ENCODE measurements at places on chromosomes 2 and 18.
A peak's percentile ranks its signal among the peaks of the same experiment; 100 is the strongest.

GRCh38 chr2:170396799-170397459, 219.0 kb downstream of the MYO3B start:
- DNase-seq = no peak

DNA sequence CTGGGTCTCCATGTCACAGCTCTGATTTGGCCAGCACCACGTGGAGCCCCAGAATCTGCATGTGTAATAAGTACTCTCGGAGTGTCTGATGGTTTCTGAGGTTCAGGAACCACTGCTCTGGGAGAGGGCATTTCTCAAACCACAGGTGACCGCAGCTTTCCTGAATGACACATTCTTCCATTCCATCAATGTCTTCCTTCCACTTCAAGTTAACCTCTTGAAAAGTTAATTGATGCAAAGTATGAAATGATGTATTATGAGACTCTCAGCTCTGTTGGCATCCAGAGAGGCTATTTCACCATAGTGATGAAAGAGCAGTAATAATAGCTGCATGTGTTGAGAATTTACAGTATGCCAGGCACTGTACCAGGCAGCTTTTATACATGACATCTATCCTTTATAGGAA, 61.3 kb upstream of the CRIM1 start:
- DNase-seq = peak; percentile 92

GRCh38 chr2:232532419-232532818, 6.5 kb downstream of the CHRND start:
- DNase-seq = no peak

GRCh38 chr2:176272870-176273459, 3.7 kb downstream of the MTX2 start:
- DNase-seq = no peak

DNA sequence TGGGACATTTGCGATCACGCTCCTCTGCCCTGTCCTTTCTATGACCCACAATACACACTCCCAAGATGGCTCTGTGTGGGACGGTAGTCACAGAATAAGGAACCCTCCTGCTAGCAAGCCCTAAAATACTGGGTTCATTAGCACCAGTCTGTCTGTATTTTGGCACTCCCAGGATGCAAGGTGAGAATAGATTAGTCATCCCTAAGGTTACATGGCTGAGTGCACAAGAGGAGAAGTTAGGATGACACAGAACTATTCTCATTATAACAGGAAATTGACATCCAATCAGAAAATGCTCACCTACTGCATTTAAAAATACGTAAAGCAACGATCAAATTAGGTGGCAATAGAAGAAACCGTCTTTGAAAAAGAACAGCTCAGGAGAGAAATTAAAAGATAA, 590.2 kb downstream of the EPHA4 start:
- no peak for DNase-seq

DNA sequence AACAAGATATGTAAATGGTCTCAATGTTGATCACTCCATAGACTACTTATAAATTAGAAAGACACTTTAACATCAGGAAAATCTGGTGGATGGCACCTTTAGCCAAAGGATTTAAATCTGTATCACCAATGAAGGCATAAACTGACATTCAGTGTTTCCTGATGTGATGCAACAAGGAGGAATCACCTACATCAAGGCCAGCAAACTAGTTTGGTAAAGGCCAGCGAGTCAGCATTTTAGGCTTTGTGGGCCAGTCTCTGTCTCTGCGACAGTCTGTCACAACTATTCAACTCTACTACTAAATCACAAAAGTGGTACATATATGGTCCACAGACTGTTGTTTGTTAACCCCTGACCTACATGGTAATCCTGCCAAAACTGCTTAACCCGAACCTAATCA, 33.3 kb downstream of the C2orf76 start:
- no peak for DNase-seq

- DNase-seq = no peak
Observed at GRCh38 chr2:187466129-187466792, 18.2 kb upstream of the CALCRL start.
